ENCODE measurements at places on chromosomes 4 and X. TPM values are rescaled to one million over a fixed set of nuclear protein-coding genes. Genes with fewer than 3 reads are reported as not detected.

The HAND2 gene
- total RNA-seq, result 0.35 TPM

The SLC9B1 gene
- 0.74 TPM for total RNA-seq

The REPS2 gene
- 18.5 TPM for total RNA-seq

The MAOB gene
- total RNA-seq, result 23.4 TPM

The PRR32 gene
- not detected for total RNA-seq

The GSPT2 gene
- 7.7 TPM for total RNA-seq

The FGB gene
- 0.95 TPM for total RNA-seq

Data from lower lobe of right lung (tissue), 2 donors.